ENCODE measurements at places on chromosomes 5 and 9.

DNA sequence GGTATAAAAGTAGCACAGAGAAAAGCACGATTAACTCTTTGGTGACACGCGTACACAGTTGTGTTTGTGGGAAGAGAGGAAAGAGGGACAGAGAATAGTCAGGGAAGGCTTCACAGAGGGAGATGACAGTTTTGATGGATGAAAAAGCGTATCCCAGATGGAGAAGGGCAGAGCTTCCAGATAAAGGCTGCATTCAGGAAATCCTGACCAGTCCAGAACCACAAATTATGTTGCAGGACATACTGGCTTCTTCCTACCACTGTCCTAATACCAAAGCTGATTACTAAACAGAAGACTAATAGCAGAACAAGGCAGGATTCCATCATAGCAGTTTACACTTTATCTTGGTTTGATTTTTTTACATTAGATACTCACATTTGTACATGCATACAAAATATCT, 34.5 kb downstream of the SLC31A2 start:
- no peaks in the 10 kb centered on the region for H3K4me1 ChIP-seq
- DNase-seq = no peak
- no peaks in the 10 kb centered on the region for H3K27me3 ChIP-seq
- peaks cover 7% of the 10 kb centered on the region for H3K36me3 ChIP-seq
- no peak overlapping the region for H3K27ac ChIP-seq
- no peak overlapping the region for H3K4me3 ChIP-seq

GRCh38 chr5:75200776-75201175, 35.9 kb downstream of the ANKRD31 start:
- H3K4me3 ChIP-seq = no peak overlapping the region
- no peaks in the 10 kb centered on the region for H3K4me1 ChIP-seq
- H3K27ac ChIP-seq = no peak overlapping the region
- H3K36me3 ChIP-seq = no peaks in the 10 kb centered on the region
- DNase-seq = no peak

- no peaks in the 10 kb centered on the region for H3K36me3 ChIP-seq
- no peak overlapping the region for H3K4me3 ChIP-seq
- H3K27ac ChIP-seq = no peak overlapping the region
- H3K4me1 ChIP-seq = peaks cover 3% of the 10 kb centered on the region
- H3K27me3 ChIP-seq = peaks cover 79% of the 10 kb centered on the region
These were observed 5.4 kb upstream of the TIFAB start for GRCh38 chr5:135457424-135458071.

- H3K27ac ChIP-seq = no peak overlapping the region
- no peak overlapping the region for H3K4me3 ChIP-seq
- no peaks in the 10 kb centered on the region for H3K36me3 ChIP-seq
- no peaks in the 10 kb centered on the region for H3K27me3 ChIP-seq
These were observed 48.8 kb upstream of the EGFL7 start for GRCh38 chr9:136613824-136614371.

DNA sequence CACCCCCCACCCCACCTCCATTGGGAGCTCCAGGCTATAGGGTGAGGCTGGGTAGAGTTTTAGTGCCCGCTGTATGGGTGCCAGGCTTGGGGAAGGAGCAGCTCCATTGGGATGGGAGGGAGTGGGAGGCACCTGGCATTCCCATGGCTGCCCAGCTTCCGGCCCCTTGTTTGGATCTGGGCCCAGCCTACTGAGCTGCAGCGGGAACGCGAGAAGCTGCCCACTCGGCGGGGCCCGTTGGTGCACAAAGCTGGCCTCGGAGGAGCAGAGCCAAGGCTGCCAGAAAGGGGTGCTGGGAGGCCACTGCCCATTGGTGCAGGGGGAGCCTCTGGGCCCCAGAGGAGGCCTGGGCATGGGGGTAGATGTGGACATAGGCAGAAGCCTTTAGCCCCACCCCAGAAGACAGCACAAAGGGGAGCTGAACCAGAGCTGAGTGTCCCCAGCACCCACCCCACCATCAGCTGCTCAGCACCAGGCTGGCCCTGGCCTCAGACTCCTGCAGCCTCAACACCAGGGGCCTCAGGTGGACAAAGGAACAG, 4.4 kb downstream of the LCN9 start:
- H3K4me1 ChIP-seq = peaks cover 4% of the 10 kb centered on the region
- no peaks in the 10 kb centered on the region for H3K36me3 ChIP-seq
- no peak overlapping the region for H3K4me3 ChIP-seq
- H3K27me3 ChIP-seq = peaks cover 3% of the 10 kb centered on the region
